Activated naive CD8-positive, alpha-beta T cell treated with anti-CD3 and anti-CD28 coated beads for 36 hours (primary cell): ENCODE measurements at places on chromosomes 6 and 20.
A peak's percentile ranks its signal among the peaks of the same experiment; 100 is the strongest.

DNA sequence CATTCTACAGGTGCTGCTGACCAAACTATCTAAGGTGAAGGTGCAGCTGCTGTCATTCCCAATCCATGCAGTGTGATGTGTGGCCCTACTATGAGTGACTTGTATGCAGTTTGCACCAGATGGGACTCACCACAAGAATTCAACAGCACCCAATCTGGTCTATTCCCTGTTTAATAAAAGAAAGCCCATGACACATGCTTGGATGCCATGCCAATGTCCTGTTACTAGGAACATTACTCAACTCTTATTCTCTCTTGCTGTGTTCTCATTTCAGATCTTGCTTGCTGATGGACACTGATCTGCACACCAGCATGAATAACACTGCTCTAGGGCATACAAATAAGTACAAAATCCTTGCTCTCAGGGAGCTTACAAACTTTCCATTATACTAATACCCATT is 221.6 kb upstream of the CDYL start:
- DNase-seq = no peak

GRCh38 chr6:32291543-32291942 is 67.7 kb upstream of the NOTCH4 start:
- DNase-seq = no peak

- DNase-seq = no peak
Observed at GRCh38 chr6:48986105-48986504, 476.9 kb downstream of the MMUT start.

DNA sequence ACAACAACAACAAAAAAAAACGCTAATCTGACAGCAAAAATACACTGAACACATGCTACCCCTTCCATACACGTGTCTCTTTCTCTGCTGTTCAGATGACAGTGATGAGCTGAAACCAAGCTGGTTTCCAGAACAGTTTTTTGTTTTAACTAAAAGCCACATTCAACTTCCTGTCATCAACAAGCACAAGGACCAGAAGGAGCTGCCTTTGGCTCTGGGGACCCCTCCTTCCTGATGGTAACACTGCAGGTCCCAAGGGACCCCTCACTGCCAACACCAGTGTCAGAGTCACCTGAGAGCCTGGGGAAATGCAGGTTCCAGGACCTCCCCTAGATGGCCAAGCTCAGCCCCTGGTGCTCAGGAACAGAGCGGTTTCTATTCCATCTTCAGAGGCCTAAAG is 6.0 kb downstream of the CST7 start:
- no peak for DNase-seq

DNA sequence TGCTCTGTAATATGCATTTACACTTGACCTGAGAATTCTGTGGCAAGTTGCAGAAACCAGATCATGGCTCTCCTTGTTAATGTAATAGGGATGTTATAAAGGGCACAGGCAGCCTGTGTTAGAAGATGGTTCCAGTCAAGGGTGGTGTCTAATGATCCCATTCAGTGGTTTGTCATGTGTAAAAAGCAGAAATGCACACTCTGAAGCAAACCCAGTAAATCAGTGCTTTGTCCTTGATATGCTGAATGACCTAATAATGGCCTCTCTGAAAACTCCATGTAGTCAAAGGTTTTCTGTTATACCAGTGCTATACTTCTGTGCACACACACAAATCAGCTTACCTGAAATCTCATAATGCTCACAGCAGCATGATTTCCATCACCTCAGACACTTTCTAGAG is 66.2 kb downstream of the SOBP start:
- DNase-seq = no peak

- no peak for DNase-seq
Observed at GRCh38 chr20:23021951-23022350, 13.2 kb upstream of the SSTR4 start.

DNA sequence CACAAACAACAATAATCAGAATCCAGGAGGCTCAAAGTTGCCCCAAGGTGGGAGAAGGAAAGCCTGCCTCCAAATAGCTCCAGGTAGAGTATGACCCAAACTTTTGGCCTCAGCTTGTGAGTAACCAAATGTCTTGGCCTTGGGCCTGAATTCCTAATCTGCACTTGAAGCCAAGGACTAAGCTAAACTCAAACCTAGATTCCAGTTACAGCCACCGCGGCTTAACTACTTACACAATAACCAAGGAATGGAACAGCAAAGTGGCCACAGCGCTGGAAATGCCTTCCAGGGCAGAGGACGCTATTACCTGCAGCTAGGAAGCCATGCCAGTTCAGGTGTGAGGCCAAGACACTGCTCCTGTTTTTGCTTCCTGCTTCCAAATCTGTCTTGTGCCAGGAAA is 4.6 kb downstream of the NINL start:
- no peak for DNase-seq

GRCh38 chr6:21173031-21173430 is 420.5 kb upstream of the SOX4 start:
- DNase-seq = no peak

GRCh38 chr20:17518339-17519052 is 12.7 kb downstream of the BFSP1 start:
- DNase-seq = no peak

- DNase-seq = peak; percentile 70
Observed at GRCh38 chr6:44096612-44097011, 30.6 kb downstream of the MRPL14 start.

DNA sequence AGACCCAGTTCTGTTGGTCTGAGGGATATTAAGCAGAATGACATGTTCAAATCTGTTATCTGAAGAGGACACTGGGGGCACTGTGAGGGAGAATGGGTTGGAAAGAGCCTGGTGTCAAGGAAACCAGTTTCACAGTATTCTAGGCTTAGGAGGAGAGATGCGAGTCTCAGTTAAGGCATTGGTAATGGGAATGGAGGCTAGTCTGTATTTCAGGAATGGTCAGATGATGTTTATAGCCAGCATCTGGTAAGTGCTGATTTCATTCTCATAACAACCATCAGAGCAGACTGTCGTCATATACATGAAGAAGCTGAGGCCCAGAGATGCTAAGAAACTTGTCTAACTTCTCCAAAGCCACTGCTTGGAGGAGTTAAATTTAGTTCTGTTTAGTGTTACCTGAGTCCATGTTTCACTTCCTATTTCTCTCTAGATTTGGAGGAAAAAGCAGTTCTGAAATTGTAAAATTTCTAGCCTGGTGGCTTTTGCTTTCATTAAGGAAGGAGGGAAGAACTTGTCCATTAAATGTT is 242.0 kb downstream of the ARID1B start:
- DNase-seq = no peak

DNA sequence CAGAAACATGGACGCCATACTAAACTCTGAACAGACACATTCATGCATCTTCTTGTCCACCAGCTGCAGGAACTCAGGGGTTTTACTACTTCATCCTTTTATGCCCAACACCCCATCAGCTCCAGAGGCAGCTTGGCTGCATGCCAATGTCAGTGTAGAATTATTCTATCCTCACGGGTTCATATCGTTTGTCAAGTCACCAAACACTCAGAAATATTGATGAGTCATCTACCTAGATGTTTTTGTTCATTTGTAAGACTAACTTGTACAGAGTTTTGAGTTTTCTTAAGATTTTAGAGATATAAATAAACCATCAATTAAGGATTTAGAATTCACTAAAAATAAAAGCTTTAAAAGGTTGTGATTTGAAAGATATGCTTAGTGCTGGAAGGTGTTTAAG is 590.7 kb upstream of the FLRT3 start:
- no peak for DNase-seq

GRCh38 chr20:60055740-60056139 is 97.5 kb downstream of the CDH26 start:
- DNase-seq = peak; percentile 38

- DNase-seq = no peak
Observed at GRCh38 chr20:152131-152530, 5.1 kb upstream of the DEFB127 start.

GRCh38 chr6:32967151-32968091 is 973 bp upstream of the BRD2 start:
- DNase-seq = no peak

DNA sequence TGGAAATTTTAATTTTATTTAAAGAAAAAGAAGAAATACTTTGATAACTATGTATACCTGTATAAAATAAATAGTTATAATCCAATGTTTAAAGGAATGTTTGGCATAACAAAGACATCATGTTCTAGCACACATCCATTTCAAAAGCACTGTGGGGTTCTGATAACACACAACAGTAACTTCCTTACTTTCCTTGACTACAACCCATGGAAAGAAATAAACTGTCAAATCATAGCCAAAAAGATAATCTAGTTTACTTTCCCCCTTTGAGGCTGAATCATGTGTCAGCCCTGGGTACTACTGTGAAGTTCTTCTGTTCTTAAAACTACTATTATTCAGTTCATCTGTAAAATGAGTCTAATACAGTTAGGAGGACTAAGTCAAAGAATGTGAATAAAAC is 61.4 kb upstream of the PKIB start:
- DNase-seq = no peak

DNA sequence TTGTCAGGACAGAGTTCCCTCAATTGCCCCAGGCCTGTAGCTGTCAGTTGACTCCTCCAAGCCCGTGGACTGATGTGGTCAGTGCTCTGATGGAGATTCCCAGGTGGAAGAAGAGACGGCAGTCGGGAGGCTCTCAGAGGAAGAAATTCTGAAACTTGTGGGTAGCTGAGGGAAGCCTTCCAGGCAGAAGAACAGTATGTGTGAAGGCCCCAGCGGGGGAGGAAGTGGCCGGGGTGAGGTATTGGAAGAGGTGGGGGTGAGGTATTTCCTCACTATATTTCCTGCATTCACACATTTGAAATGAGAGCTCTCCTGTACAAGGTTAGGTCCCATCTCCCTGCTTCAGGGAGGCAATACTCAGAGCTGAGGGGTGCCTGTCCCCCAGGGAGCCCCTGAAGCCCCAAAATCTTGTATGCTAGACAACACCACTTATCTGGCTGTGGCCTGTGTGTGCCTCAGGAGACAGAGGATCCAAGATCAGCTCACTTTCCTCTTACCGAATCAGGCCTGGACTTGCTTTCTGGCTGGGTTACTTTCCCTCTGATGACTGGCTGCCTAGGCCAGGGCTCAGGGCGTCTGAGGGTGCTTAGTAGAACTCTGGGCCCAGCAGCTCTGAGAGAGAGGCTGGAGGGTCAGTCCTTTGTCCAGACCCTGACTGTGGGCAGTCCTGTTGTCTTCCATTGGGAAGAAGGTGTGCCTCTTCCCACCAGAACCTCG is 49.3 kb upstream of the MYL9 start:
- peak; percentile 58 for DNase-seq

GRCh38 chr6:44820759-44821158 is 433.3 kb downstream of the CDC5L start:
- DNase-seq = no peak

GRCh38 chr6:142960098-142960497 is 15.1 kb upstream of the HIVEP2 start:
- DNase-seq = no peak

GRCh38 chr20:39117491-39117890 is 155.3 kb downstream of the DHX35 start:
- DNase-seq = no peak

DNA sequence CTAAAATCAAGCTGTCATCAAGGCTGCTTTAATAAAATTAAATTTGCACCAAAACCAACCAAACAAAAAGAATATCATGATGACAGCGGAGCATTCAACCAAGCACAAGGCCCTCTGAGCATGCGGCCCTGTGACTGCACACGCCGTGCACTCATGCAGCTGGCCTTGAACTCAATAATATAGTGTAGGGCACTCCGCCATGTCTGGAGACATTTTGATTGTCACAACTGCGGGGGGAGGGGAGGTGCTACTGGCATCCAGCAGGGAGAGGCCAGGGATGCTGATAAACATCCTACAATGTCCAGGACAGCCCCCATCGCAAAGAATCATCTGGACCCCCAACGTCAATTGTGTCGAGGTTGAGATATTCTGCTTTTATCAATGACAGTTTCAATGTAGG is 9.7 kb downstream of the MOCS3 start:
- no peak for DNase-seq

DNA sequence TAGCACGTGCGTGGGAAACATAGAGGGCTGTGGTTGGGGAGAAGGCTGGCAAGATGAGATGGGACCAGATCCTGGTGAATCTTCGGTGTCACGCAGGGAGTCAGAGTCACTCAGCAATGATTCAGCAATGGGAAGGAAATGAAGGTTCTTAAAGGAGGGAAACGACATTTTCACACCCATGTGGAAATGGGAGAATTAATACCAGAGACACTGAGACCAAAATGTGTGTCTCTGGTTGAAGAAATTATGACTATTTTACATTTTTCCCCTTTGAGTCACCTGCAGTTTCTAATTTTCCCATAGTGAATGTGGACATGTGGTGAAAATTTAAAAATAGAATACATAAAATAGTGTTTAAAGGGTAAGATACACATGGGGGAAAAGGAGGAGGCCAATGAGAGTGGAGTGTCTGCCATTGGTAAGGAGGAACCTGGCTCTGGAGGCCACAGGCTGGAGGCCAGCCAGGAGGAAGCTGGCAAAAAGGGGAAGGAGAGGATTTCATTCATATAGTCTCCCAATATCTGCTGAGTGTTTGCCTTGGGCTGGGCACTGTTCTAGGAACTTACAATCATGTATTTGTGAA is 17.5 kb downstream of the NRN1 start:
- no peak for DNase-seq

GRCh38 chr6:4948781-4949450 is 54.9 kb downstream of the RPP40 start:
- no peak for DNase-seq

GRCh38 chr6:157434349-157435033 is 53.5 kb downstream of the ZDHHC14 start:
- no peak for DNase-seq

DNA sequence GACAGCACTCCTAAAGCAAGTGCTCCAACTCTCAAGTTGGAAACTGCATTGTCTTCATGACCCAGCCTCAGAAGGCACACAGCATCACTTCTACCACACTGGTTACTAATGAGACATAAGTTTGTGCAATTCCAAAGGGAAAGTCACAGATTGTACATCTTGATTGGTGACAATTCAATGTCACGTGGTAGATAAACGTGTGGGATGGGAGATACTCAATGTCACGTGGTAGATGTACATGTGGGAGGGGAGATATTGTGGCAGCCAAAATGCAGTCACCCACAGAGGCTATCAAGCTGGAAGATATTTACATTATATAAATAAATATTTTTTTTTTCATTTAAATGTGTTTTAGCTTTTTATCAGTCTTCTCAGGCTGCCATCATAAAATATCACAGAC is 393.3 kb downstream of the KIF16B start:
- no peak for DNase-seq

- DNase-seq = no peak
Observed at GRCh38 chr20:36823121-36823520, 49.6 kb upstream of the DSN1 start.

- no peak for DNase-seq
Observed at GRCh38 chr6:47427680-47428079, 49.9 kb upstream of the CD2AP start.

DNA sequence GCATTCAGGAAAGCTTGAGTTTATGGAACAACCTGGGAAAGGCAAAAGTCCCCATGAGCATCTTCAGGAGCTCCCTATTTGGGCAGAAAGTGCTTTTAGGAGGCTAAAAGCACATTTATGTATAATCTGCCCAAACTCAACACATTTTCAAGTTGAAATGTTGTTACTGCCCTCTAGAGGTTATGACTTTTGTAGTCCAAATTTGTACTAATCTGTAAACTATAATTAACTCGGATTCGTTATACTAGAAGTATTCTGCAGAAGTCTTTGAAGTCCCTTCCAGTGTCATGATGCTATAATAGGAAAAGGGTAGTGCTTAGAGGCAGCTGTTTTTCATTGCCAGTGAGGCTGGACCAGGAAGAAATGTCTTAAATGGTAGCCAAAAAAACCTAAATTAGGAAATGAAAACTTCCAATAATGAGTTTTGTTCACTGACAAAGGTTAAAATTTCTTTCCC is 44.8 kb upstream of the EMILIN3 start:
- no peak for DNase-seq
